ENCODE measurements at places on chromosomes 6 and 20.
A peak's percentile ranks its signal among the peaks of the same experiment; 100 is the strongest.

DNA sequence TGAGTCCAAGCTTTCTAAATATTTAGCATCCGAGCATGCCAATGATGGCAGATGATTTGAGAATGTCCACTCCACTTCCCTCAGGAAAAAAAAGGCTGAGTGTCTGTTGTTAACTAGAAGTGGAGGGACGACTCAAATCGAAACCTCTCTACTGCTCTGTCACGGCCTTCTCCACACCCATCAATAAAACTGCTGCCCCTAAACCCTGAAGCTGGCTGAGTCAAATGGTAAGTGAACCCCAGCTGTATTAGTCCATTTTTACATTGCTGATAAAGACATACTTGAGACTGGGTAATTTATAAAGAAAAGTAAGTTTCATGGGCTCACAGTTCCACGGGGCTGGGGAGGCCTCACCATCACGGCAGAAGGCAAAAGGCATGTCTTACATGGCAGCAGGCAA is 707.0 kb downstream of the QKI start:
- DNase-seq: no peak

- no peak for DNase-seq
These were observed 323.6 kb downstream of the UBE3D start for GRCh38 chr6:82741996-82742385.

- DNase-seq: peak; percentile 96
These were observed at the start of gene TAGAP for GRCh38 chr6:159044899-159045727. Gene TAGAP, minus strand, starts transcription at chr6:159044991. Its CDS starts 845 bp downstream, at chr6:159044146.

- DNase-seq: no peak
These were observed 526.0 kb upstream of the SOX4 start for GRCh38 chr6:21067521-21067920.

DNA sequence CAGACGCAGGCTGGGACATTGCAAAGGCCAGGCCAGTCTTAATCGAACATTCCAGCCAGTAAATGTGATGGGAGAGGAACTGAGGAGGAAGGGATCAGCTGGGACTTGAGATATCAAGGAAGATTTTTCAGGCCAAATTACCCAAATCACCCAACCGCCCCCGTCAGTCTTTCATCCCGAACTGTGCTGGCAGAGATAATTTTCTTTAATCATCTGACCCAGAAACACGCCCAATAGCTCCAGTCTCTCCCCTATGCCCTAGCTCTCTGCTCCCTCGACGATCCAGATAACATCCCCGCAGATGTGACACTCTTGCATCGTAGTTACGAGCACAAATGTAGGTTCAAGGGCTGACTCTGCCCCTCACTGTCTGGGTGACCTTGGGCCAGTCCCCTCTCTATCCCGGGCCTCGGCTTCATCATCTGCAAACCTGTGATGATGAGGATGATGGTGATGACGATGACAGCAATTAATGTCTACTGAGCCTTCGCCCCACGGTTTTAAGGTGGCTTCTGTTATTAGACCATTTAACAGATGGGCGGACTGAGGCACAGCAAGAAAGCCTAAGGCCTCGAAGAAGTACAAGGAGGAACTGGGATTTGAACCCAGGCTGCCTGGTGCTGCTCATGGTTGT is 118.6 kb downstream of the PREX1 start:
- DNase-seq: no peak

DNA sequence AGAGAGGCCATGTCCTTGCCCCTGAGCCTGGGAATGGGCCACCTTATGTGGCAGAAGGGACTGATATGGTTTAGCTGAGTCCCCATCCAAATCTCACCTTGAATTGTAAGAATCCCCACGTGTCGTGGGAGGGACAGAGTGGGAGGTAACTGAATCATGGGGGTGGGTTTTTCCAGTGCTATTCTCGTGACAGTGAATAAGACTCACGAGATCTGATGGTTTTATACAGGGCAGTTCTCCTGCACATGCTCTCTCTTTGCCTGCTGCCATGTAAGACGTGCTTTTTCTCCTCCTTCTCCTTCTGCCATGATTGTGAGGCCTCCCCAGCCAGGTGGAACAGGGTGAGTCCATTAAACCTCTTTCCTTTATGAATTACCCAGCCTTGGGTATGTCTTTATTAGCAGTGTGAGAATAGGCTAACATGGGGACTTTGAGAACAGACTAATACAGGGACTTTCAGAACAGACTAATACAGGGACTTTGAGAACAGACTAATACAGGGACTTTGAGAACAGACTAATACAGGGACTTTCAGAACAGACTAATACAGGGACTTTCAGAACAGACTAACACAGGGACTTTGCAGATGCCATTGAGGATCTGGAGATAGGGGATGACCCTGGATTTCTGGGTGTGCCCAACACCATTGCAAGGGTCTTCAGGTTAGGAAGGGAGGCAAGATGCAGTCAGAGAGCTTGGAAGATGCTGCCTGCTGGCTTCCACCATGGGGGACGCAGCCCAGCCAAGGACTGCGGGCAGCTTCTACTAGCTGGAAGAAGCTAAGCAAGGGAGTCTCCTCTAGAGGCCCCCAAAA is 86.9 kb downstream of the RAMACL start:
- DNase-seq: no peak

GRCh38 chr20:8853805-8854338 is 215.0 kb upstream of the PLCB4 start:
- no peak for DNase-seq

DNA sequence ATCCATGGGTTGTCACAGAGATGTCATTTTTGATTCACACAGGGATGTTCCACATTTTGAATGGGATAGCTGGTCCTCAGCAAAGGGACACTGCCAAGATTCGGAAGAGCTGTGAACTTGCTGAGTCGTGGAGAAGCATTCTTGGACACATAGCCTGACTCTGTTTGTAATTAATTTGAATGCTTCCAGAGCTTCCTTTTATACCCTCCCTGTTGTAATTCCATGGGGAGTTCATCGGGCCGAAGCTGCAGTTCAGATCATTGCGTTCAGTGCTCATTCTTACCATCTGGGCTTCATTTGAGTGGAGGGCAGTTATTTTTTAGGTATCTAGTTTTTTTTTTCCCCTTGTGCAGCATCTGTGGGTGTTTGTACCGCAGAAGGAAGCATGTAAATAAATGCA is 126.5 kb downstream of the SLC24A3 start:
- no peak for DNase-seq
